NT2/D1 (cell line): ENCODE measurements at places on chromosomes 4 and X.
A peak's percentile ranks its signal among the peaks of the same experiment; 100 is the strongest.

GRCh38 chr4:1511441-1512041, 105.3 kb upstream of the NKX1-1 start:
- DNase-seq = peak; percentile 11

GRCh38 chr4:61919561-61919960, 719.4 kb downstream of the ADGRL3 start:
- DNase-seq = no peak

DNA sequence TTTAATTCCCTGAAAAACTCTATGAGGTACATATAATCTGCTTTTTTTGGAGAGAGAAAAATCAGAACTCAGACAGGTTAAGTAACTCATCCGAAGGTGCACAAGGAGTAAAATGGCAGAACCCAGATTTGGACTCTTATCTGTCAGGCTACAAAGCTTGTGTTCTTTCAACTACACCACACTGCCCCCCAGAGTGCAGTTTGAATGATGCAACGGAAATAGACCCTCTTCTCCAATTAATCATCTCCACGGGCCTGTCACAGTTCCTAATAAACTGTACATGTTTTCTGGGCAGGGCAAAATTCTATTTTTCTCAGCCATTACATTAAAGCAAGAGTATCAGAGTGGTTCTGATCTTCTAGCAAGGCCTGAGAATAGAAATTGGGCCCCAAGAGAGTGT, 35.3 kb upstream of the DCX start:
- peak; percentile 23 for DNase-seq

DNA sequence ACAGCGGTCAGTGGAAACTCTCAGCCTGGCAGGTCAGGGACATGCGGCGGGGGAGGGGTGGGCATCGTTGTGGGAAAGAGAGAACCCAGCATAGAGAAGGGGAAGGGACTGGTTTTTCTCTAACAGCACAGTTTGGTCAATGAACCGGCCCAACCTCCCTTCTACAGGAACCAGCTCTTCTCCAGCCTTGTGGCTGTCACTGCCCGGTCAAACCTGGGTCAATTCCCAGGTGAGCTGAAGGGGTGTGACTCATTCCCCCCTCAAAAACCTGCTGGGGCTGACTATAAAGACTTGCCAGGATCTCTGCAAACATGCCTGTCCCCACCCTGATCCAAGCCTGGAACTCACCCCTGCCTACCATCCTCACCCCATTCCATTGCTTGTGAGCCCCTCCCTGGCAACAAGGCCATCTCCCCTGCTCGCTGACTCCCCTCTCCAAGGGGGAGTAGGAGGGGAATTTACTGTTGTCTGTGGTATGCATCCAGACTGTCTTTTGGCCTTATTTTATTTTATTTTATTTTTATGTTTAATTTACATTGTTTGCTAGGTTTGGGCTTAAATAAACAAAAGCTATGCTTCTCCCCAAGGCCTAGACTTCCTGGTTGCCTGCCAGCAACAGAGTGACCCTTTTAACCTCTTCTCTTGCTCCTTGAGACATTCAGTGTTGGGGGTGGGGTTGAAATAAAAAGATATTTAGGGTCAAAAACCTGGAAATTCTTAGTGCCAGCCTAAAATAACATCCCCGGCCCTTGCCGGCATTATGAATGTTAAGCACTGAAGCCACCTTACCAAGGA, 49.6 kb downstream of the TSC22D3 start:
- DNase-seq = no peak

DNA sequence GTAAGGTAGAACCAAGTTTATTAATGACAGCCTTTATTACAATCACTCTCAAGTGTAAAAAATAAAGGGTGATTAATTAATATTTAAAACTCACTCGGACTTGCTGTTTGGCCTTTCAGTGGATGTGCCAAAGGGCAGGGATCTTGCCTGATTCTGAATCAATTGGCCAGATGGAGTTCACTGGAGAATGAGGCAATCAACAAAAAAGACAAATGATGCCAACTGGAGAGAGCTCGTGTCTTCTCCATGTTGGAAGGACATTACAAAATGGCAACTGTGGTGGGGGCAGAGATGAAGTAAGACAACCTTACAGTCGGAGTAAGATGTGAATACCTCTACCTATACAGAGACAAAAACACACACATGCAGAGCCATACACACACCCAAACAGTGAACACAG, 188.0 kb downstream of the TSPAN5 start:
- DNase-seq = no peak

DNA sequence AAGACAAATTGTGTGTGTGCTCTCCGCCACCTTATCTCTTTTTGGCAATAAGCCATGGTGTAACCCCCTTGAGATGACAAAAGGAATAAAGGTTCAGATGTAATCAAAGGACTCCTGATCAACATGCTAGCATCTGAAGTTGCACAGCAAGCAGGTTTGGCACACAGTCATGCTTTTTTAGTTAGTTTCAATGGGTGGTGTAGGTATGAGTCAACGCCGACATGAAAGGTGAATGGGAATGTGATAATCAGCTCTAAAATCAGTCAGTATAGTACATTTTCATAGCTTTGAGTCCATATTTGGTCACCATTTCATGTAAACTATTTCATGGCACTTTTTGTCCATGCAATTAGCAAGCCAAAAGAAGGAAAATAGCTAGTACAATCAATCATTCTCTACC, 50.4 kb upstream of the ETNPPL start:
- no peak for DNase-seq

- DNase-seq = no peak
Measured at GRCh38 chrX:112368371-112368770, 285.8 kb upstream of the TRPC5 start.

DNA sequence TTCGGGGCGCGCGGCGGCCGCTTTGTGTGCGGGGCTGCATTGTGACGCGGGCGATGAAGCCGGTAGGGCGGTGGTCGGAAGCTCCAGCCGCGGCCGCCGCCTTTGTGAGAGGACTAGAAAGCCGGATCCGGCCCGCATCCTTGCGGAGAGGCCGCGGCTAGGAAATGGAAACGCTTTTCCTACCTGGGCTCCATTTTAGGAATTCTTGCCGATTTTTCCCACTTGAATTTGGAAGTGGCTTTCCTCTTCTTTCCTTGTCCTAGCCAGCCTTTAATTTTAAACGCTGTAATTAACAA, 708 bp downstream of the TMSB4X start:
- no peak for DNase-seq

DNA sequence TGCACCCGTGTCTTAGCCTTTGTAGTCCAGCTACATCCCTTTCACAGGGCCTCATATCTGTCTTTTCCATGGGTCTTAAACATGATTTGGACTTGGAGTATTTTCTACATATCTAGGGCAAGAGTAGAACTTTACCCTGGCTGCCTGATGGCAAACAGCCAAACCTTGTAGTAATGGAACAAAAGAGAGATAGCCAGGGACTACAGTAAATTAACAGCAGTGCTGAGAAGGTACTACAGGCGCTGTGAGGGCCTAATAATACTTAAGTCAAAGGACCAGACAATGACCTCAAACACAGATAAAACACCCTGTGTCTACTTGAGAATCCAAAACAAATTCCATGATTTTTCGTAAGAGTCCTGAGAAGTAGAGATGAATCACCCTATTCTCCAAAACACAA, 111.0 kb upstream of the WDR17 start:
- no peak for DNase-seq

GRCh38 chr4:45453258-45453853, 670.5 kb downstream of the GABRG1 start:
- peak; percentile 20 for DNase-seq

DNA sequence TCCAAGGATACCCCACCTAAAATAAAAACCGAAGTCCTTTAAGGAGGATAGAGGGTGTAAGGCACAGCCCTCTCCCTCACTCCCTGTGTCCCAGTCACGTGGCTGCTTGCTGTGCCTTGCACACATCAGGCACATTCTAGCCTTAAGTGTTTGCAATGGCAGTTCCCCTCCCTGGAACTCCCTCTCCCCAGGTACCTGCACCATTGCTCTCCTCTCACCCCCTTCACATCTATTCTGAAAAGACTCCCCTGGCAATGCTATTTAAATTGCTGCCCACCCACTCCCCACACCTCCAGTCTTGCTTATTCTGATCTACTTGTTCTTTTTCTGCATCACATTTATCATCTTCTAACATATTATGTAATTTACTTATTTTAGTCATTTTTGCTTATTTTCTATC, 91.6 kb upstream of the LNX1 start:
- no peak for DNase-seq

DNA sequence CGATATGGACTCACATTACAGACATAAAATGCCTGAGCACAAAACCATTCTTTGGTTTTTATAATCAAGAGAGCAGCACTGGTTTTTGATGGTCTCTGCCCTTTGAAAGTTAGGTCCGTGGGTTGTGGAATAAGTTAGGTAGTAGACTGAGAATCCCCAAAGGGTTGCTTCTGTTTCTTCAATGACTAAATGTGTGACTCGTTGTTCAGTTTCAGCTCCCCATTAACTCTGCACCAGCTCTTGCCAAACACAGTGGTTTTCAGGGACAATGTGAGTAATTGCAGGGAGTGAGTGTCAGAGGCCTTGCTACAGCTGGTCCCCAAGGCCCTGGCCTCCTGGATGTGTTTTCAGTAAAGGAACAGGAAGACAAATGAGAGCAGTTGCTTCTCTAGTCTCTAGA, 24.8 kb downstream of the SMIM20 start:
- no peak for DNase-seq

DNA sequence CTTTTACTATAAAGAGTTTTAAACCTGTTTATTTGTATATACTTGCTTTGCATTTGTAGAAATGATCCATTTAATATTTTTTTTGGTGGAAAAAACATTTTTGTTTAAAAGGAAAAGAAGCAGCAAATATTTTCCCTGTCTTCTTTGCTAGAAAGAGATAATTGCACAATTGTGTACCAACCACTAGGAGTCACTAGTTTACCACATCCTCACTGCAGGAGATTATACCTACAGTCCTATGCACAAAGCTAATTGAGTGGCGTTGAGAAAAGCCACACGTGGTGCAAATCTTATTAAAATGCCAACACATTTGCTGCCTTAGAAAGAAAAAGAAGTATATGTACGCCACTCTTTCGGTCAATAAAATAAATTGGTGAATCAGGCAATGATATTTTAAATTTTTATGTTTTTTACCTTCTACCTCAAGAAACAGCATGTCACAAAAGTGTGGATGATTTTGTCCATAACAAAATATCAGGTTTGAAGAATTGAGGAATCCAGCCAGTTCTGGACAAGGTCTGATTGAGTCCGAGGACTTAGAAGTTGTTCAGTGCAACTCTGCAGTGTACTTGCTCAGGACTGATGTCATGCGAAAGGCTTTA, 102.9 kb downstream of the GRXCR1 start:
- no peak for DNase-seq

GRCh38 chrX:13036896-13037295, 7.5 kb downstream of the FAM9C start:
- DNase-seq = no peak

GRCh38 chr4:53781629-53782457, 190.6 kb upstream of the LNX1 start:
- no peak for DNase-seq

DNA sequence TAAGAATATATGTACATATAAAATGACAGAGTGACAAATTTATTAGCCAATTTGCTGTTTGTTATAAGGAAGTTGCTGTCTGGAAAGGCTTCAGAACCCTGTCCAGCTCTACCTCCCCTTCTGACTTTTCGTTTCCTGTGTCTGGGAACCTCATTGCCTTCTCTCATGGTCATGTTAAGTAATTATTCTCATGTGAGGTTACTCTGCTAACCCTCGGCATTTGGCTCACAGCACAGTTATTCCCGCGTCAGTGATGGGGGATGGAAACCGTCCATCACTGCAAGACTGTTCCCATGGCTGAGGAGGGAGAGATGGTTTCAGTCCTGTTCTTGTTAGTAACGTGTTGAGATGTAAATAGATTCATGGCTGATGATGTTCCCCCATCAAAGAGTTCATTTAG, 11.9 kb downstream of the EDNRA start:
- DNase-seq = no peak

GRCh38 chr4:58136604-58137003, 1026.4 kb upstream of the IGFBP7 start:
- no peak for DNase-seq

DNA sequence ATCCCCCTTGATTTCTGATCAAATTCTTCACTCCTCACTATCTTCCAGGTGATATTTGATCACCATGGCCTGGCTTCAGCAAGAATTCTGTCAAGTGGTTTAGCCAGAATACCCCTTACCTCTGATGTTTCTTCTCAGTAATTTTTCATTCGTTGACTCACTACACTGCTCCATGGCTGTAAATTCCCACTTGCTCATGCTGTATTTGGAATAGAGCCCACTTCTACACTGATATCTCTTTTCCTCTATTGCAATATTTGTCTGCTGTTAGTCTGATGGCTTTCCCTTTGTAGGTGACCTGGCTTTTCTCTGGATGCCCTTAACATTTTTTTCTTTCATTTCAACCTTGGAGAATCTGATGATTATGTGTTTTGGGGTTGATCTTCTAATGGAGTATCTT, 73.9 kb upstream of the DIPK2B start:
- DNase-seq = no peak

DNA sequence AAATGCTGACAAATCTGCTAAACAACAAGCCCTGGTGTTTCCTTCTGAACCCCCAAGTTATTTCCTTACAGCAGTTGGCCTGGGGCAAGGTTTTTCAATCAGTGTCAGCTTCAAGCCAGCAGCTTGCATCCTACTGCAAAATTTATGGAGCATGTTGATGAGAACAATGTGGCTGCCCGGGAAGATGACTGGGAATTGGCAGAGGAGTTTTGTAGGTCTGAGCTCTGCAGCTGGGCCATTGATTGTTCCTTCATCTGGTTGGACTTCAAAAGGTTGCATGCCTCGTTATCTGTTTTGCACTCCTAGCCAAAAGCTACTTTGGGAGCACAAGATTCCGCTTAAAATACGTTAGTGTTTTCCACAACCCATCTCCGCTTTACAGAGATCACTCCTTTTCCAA, 1030.3 kb upstream of the LCORL start:
- peak; percentile 16 for DNase-seq

DNA sequence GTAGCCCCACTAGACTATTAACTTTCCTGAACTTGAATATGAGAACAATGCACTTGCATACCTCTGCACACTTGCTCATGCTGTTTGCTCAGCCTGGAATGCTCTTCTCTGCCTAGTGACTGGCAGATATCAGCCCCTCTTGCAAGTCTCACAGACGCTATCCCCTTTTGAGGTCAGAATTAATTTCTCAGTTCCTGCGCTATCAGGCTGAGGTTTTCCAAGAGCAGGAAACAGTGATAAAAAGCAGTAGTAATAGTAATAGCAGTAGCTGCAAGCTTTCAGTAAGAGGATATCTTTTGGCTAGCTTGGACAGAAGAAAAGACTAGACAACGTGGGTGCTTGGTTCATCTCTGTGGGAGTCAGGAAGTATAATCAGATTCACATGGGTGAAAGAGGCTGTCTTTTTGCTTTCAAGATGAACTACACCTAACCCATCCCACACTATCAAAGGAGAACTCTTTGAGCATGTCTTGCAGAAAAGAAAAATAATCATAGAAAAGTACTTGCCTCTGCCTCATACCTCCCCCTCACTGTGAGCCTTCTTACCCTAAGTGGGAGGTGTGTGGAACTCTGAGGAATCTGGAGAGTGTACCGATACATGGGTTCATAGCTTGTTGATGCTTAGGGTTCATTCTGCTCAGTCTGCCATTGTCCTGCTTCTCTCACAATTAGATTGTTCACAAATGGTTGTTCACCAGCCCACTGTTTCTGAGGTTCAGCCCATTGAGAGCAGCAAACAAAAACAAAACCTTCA, 11.3 kb upstream of the DRP2 start:
- no peak for DNase-seq

GRCh38 chr4:56876264-56876663, 31.4 kb upstream of the REST start:
- no peak for DNase-seq
